Stimulated activated CD8-positive, alpha-beta memory T cell treated with anti-CD3 and anti-CD28 coated beads, Interleukin-2, amount 100 ng/mL, for 1 hour (primary cell): ENCODE measurements at places on chromosomes 1 and 21.

- DNase-seq: no peak
These were observed 1.0 kb downstream of the TRMT1L start for GRCh38 chr1:185155600-185156287.

DNA sequence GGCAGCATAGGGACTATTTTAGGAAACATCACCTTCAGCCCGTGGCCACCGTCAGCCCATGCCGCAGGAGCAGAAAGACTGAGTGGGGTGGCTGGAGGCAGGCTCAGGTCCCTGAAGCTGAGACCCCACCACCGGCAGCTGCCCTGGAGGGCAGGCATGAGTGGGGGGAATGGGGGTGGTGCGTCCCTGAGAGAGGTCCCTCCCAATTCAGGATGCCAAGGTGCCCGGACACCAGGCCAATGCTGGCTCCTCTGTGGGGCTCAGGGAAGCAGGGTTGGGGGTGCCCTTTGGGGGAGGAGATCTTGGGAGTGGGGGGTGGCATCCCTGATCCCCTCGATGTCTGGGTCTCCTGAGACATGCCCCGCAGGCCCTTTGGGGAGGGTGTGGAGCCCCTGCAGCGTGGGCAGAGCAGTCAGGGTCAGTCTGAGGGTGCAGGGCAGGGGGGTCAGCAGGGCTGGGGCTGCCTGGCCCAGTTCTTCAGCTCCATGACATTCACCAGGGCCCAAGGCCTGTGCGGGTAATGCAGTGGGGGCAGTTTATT lies 998 bp upstream of the TTC34 start:
- DNase-seq: no peak

DNA sequence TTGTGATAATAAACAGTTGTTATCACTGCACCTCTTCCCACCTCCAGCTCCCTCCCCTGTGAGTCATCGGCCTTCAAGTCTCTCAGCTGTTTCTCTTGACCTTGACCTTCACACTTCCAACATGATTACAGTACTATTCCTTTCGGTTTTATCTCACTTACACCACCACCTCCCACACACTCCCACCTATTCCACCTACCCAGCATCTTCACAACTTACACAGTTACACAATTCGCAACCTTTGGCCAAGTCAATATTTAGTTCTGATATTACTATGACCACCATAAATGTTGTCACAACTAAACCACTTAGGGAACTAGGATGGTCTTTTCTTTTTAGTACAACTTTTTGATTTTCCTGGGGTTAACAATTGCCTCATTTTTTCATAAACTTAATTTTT lies 60.2 kb downstream of the RIPK4 start:
- no peak for DNase-seq

DNA sequence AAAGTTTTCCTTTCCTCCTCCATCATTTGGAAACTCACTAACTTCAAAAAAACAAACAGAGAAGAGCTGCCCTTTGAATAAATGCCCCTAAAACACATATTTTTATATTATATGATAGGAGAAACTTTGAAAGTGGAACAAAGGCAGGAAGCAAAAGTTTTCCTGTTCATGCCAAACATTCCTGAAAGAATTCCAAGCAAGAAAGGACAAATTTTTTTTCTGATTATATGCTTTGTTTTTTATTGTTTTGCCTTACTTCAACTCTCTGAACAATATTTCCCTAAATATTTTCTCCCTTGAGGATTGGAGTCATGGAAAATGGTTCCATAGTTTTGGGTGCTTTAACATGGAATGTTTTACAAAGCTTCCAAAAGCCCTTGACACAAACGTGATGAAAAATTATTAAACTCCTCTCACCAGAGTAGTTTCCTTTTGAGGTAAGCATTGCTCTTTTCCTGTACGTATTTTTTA lies 638.5 kb upstream of the CAMK1G start:
- DNase-seq: no peak

DNA sequence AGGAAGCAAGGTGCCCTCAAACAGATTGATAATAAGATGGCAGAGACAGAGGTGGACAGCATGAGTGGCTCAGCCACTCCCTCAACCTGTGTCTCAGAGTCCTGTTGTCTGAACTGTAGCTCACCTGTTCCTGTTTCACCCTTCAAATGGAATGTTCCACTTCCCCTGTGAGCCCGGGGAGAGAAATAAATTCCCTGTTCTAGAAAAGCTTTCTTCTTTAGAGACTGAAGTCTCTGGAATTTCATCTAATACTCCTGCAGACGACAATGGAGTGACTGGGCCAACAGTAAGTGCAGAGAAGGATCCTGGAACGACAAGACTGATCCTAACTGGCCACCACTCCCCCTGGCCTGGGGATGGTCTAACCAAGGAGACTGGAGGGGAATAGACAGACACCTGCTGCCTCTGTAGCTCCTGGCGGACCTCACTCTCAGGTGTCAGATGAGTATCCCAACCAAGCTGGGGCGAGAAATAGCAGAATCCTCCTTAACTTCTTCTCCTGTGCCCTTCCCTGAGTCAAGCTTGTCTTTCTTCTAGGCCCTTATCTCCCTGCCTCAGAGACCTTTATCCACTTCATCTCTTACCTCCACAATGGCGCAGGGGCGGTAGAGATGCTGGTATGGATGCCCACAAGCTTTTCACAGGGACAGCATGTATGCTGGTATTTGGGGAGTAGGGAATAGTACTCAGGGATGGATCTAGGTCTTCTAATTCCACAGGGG lies 45.4 kb downstream of the PLEKHA6 start:
- no peak for DNase-seq

DNA sequence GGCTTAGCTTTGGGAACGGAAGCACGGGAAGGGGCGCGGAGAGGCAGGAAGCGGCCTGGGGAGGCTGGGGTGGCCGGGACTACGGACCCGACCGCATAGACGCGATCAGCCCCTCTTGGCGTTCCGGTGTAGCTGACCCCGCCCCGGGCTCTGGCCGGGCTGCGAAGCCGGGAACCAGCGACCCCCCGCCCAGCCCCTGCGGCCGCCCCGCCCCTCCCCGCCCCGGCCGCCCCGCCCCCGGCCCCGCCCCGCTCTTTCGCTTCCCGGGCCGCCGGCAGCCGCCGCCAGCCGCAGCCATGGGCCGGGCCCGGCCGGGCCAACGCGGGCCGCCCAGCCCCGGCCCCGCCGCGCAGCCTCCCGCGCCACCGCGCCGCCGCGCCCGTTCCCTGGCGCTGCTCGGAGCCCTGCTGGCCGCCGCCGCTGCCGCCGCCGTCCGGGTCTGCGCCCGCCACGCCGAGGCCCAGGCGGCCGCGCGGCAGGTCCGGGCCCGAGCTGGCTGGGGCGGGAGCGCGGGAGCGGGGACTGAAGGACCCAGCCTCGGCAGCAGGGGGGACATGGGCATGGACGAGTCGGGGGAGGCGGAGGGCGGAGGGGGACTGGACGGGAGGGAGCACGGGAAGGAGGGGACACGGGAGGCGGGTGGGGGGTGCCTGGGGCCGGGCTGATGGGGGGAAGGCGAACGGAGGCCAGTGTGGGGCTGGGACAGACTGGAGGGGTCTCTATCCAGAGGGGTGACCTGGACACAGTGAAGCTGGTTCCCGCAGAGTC lies at the start of gene SELENON:
Gene SELENON (plus strand): TSS at position 259 of the 768 bp plus-strand sequence. CDS start 38 bp downstream, at position 297.
- no peak for DNase-seq

DNA sequence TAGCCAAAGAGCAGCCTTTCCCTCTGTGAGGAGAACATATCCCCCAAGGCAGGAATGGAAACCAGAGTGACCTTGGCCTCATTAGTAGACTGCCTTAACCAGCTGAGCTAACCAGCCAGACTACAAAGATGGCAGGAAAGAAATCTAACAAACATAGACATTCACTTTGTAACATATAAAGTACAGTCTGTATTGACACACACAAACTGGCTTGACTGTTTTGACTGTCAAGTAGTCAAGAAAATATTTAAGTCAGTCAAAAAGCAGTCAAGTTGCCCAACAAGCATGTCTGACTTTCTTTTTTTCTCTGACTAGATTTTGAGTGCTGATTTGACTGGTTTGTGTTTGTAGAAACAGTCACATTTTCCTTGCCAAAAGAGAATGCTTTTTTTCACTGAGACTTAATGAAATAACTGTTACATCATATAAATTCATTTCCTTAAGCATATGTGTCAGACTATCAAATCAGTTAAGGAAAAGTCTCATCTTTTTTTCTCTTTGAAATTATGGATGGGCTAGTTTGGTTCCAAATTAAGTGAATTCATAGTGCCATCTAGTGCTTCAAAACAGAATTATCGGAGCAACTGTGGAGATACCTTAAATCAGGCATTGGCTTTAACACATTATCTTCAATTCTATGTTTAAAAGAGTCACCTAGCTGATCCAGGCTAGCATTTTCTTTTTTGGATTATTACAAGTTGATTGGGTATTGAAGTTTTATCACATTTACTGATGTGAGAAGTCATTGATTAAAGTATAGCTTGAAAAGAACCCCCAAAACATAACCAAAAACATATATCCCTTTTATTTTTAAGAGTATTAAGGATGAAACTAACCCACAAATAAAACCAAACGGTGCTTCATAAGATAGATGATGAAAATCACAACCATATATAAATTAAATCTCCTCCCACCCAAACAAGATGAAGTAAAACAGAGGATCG lies 75.0 kb downstream of the ATP6V1G3 start:
- DNase-seq: no peak

DNA sequence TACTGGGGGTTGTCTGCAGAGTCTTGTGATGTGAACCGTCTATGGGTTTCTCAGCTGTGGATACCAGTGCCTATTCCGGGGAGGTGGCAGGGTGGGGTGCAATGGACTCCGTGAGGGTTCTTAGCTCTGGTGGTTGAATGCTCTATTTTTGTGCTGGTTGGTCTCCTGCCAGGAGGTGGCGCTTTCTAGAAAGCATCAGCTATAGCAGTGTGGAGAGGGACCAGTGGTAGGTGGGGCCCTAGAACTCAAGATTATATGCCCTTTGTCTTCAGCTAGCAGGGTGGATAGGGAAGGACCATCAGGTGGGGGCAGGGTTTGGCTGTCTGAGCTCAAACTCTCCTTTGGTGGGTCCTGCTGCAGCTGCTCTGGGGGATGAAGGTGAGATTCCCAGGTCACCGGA lies 127.3 kb upstream of the PLD5 start:
- no peak for DNase-seq

GRCh38 chr1:47179988-47180563 lies 9.8 kb downstream of the PDZK1IP1 start:
- DNase-seq: no peak

GRCh38 chr1:219416598-219417238 lies 196.2 kb downstream of the ZC3H11B start:
- peak; percentile 19 for DNase-seq

GRCh38 chr1:73065339-73066041 lies 783.2 kb upstream of the NEGR1 start:
- no peak for DNase-seq

GRCh38 chr1:164838786-164839185 lies 279.8 kb downstream of the PBX1 start:
- no peak for DNase-seq

DNA sequence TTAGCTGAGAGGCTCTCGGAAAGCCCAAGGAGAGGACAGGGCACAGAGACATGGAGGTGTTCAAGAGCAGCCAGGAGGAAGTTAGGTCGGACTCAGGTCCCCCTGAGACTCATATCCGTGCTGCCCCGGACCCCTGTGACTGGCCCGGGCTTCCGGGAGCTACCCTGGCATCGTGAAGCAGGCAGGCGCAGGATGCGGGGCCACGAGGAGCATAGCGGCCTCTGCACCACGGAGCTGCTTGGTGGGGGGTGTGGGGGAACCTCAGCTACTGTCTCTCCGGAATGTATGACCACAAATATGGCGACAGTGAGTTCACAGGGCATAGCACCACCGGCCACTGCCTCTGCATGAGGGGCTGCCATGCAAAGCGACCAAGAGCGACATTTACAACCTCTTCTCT lies 112.2 kb upstream of the GUCA2B start:
- no peak for DNase-seq

DNA sequence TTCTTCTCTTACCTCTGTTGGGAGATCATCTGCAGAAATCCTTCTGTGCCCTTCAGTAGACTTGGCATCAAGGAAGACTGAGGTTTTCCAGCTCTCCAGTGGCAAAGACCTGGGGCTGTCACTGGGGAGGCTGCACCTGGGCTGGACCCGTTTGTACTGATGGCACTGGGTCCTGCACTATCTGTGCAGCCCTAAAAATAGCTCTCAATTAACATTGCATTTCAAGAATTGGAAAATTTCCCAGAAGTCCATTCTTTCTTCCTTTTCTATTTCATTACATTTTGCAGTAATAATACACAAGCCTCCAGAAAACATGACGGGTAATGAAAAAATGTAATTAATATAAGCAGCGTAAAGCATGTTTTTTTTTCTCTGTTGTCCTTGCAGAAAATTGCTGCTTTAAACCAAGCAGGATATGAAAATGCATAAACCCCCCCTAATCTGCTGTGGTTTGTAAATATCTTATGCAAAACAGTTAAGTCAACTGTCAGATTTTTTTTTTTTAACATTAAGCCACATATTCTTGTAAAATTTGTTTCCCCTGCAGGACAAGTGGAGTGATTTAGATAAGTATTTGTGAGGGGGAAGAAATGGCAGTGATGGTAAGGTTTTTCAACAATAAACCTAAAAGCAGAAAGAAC lies 64.9 kb downstream of the LMO4 start:
- no peak for DNase-seq

GRCh38 chr1:246565751-246566127 lies 322 bp downstream of the TFB2M start:
- no peak for DNase-seq

GRCh38 chr1:155607708-155608107 lies 2.3 kb upstream of the MSTO1 start:
- no peak for DNase-seq

DNA sequence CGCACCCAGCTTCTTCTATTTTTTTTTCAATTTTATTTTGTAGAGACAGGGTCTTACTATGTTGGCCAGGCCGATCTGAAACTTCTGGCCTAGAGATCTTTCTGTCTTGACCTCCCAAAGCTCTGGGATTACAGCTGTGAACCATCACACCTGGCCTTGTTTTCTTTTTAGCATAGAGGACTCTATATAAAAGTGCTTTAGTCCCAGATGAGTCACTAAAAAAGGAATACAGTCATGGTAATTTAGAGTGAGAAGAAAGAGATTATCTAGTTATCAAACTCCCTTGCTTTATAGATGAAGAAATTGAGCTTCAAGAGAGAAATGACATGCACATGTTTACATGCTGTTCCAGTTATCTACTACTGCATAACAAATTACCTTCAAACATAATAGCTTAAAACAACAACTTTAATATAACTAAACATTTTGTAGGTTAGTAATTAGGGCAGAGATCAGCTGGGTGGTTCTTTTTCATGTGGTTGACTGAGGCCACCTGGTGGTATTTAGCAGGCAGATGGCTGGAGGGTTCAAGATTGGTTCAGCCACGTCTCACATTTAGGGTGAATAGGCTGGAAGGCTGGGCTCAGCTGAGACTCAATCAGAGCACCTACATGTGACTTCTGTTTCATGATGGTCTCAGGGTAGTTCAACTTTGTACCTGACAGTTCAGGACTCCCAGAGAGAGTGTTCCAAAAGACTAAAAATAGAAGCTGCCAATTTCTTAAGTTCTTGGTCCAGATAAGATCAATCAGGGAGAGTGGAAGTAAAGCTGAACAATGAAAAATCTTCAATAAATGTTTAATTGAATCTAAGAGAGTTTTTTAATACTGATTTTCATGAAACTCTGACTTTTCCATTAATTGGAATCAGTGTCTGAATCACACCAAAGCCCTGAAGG lies 16.9 kb upstream of the MTF2 start:
- DNase-seq: no peak
